ENCODE measurements at places on chromosomes 3 and 15.

DNA sequence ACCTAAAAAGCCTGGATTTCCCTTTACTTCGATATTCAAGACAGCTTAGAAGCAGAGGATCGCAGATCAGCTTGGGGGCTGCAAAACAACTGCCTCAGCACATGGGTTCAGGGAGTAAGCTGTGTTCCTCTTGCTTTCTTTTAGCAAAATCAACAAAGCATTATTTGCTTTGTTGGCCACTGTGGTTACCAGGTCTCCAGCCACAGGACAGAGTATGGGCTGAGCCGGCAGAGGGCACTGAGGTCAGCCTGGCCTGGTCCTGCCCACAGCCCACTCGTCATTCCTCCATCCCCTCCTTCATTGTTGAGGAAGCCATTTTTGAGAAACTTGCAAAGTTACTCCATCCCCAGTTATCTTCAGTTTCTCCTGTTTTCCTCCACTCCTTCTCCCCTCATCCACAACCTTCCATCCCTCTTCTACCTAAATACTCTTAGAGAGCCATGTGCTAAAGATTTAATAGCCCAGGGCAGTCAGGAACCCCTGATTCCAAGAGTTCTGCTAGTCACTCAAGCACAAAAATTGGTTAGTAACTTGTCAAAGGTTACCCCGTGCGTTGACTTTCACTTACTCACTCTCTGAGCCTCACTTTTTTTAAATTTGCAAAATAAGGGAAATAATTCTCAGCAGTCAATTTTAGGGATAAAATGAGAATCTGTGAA lies 60.0 kb upstream of the HES1 start:
- DNase-seq, result no peak

DNA sequence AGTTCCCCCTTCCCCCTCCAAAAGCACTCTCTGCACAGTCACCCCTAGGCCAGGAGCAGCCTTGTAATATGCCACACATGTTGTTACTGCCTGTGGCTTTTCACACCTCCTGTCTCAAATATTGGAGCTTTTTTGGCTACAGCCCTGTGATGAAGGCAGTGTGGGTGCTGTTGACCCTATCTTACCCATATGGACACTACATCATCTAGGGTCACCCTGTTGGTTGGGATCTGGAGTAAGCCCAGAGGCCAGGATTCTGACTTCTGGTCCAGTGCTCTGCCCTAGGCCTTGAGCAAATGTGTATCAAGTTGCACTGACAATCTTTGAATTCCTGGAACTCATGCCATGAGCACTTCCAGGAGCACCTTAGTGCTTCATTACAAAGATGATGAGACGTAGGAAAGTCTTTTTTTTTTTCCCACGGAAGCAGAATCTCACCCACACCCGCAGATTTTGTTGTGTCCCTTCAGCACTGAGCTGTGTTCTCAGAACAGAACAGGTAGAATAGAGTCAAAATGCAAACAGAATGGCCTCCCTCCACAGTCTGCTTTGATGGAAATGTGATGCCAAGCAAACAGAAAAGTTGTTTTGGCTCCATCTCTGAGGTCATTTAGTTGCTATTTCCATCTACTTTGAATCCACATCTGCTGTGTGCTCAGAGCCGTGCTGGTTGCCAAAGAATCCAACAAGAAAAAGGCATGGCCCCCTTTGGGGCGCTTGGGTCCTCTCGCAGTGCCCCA lies 49.6 kb downstream of the SMAD3 start:
- no peak for DNase-seq

- no peak for DNase-seq
Observed at GRCh38 chr3:188527389-188527788, 373.4 kb downstream of the LPP start.

DNA sequence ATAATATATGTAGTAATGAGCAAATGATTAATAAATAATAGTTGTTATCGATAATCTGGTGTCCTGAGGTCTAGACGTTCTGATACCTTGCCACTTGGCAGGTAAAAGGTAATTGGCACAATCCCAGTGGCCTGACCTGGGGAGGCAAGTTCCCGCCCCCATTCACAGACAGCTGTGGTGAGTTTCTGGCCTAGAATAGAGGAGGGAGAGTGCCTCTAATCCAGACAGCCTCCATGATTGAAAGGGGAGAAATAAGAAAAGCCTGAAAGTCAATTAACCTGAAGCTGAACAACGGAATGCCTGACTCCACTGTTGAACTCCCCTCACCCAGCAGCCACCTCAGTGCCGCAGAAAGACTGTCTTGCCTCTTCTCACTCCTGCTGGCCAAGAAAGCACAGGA lies 38.1 kb upstream of the SV2B start:
- DNase-seq, result no peak

- DNase-seq, result no peak
Observed at GRCh38 chr15:77502379-77503095, 81.8 kb downstream of the HMG20A start.

GRCh38 chr3:99601515-99601914 lies 36.9 kb upstream of the COL8A1 start:
- no peak for DNase-seq

All from endothelial cell (in vitro differentiated cells).